Activated naive CD4-positive, alpha-beta T cell treated with anti-CD3 and anti-CD28 coated beads, Interleukin-2, amount 10 ng/mL, durations not matched to agents 7 days and 5 days (primary cell): ENCODE measurements at places on chromosomes 1 and 21.

DNA sequence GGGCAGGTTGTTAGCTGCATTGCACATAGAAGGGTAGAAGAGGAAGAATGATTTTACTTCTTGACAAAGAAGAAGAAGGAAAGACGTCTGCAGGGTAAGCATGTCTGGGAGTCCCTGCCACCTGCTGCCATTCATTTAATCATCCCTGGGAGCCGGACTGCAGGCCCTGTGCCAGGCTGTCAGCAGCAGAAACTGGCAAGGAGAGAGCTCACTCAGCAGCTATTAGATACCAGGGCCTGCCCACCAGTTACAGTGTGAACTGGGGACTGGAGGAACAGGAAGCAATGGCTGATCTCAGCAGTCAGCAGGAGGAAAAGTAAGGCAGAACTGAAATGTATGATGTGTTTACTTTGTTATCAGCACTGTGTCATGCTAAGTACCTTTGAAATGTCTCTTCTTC lies 75.7 kb upstream of the C1orf87 start:
- no peak for DNase-seq

GRCh38 chr1:230758709-230759368 lies 11.7 kb downstream of the CAPN9 start:
- no peak for DNase-seq

- DNase-seq, result no peak
Observed at GRCh38 chr1:172496678-172497077, 36.3 kb upstream of the SUCO start.

- peak; percentile 92 for DNase-seq
Observed at GRCh38 chr1:1033009-1033587, 13.2 kb downstream of the AGRN start.

GRCh38 chr1:11157394-11157793 lies 31.8 kb upstream of the ANGPTL7 start:
- DNase-seq, result no peak

- DNase-seq, result no peak
Observed at GRCh38 chr1:64107632-64108031, 95.8 kb upstream of the UBE2U start.

- DNase-seq, result no peak
Observed at GRCh38 chr1:109392788-109393616, 4.7 kb downstream of the SORT1 start.

DNA sequence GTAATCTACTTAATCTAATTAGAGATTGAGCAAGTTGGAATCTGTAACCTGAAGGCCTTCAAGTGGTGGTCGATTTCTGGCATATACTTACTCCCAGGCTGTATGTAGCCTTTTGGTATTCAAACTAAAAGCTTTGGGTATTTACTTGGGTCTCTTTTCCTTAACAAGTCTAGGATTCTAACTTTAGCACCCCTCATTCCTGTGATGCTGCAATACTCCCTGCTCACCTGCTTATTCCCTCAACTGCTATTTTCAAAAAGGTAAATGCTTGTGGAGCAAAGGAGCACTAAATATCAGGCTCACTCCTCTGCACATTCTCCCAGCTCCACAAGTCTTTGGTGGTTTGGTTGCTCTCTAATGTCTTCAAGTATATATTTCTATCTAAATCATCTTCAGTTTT lies 68.0 kb upstream of the CYYR1 start:
- no peak for DNase-seq

DNA sequence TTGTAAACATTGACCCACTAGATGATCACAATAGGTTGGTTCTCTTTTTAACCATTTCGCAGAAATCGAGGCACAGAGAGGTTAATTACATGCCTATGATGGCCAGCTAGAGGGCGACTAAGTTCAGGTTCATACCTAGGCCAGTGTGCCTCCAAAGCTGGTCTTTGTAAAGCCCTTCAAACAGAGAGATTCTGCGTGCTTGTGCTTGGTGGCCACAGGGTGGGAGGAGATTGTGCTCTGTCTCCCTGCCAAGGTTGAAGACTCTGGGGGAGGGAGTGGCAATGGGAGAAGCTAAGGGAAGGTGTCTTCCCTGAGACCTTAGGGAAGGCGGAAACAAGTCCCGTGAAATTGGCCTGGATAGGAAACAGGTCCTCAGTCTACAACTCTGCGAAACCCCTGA lies 59.1 kb upstream of the RBM15 start:
- no peak for DNase-seq

GRCh38 chr21:41393876-41394465 lies 32.1 kb upstream of the MX1 start:
- no peak for DNase-seq

DNA sequence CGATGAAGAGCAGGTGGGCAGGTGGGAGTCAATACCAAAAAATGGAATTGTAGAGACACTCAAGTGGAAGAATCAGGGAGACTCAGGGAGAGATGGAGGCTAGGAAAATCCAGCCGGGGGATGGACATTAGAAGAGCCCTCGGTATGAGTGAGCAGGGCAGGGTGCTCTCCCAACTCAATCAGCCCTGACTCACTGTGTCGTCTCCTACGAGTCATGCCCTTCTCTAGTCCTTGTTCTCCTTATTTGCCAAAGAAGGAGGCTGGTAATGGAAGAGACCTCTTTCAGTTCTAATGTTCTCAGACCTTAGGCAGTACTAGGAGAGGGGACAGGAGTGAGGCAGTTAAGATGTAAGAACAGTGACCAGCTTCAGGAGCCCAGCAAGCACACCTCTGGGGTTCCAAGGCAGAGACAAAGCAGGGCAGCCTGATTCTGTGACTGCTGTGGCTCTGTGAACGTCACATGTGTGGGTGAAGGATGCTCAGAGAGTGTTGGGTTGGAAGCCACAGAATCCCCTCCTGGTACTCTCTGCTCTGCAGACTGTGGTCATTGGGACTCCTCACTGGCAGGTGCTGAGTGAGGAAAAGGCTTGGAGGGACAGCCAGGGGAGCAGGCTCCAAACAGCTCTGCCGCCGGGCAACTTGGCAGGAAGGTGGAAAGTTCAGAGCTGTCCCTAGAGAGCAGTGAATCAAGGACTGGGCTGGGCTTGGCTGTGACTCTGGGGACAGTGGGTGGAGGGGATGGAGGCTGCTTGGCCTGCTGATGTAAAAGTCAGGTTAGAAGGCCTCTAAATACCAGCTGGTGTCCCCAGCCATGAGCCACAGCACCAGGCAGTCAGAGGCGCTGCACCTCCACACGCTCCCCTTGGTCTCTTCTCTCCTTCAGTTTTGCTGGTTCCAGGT lies 11.1 kb upstream of the GJA5 start:
- DNase-seq, result no peak
